Natural killer cell treated with Interleukin-12 subunit alpha and Interleukin-12 subunit beta and Interleukin-15 and Interleukin-18, amount 100 ng/mL, for 72 hours (primary cell): ENCODE measurements at places on chromosomes 11 and 22. TPM values are rescaled to one million over a fixed set of nuclear protein-coding genes. Genes with fewer than 3 reads are reported as not detected.

GRCh38 chr11:106070606-106071005 lies 6.5 kb downstream of the KBTBD3 start:
- H3K27ac ChIP-seq: no peak overlapping the region
- no peak overlapping the region for H3K4me3 ChIP-seq
- H3K36me3 ChIP-seq: no peaks in the 10 kb centered on the region
- peaks cover 6% of the 10 kb centered on the region for H3K4me1 ChIP-seq
- no peaks in the 10 kb centered on the region for H3K27me3 ChIP-seq

DNA sequence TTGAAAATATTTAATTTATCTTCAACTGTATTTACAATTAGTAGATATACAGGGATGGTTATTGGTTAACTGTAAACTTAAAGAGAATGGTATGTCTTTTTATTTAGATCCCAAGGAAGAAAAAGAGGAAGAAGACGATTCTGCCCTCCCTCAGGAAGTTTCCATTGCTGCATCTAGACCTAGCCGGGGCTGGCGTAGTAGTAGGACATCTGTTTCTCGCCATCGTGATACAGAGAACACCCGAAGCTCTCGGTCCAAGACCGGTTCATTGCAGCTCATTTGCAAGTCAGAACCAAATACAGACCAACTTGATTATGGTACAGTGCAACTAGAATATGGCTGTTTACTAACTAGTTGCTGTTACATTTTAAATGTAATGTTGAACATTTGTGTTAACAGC lies 12.7 kb upstream of the CNTF start:
- DNase-seq: no peak
- peaks cover 32% of the 10 kb centered on the region for H3K36me3 ChIP-seq
- no peak overlapping the region for H3K4me3 ChIP-seq

- peaks cover 8% of the 10 kb centered on the region for H3K4me1 ChIP-seq
- H3K27ac ChIP-seq: no peak overlapping the region
- DNase-seq: no peak
- H3K36me3 ChIP-seq: no peaks in the 10 kb centered on the region
- no peak overlapping the region for H3K4me3 ChIP-seq
These were observed 11.1 kb downstream of the FOLR3 start for GRCh38 chr11:72146625-72147024.

The SCGB2A2 gene
- not detected for total RNA-seq

The ZBTB16 gene
- 2.7 TPM for total RNA-seq

The CHRNA10 gene
- 3.4 TPM for total RNA-seq

The OR9G1 gene
- total RNA-seq: not detected

The LYVE1 gene
- total RNA-seq: not detected

The APOL1 gene
- 42.2 TPM for total RNA-seq

The SMC1B gene
- 0.07 TPM for total RNA-seq
